ENCODE measurements at places on chromosomes 11 and 22. TPM values are rescaled to one million over a fixed set of nuclear protein-coding genes. Genes with fewer than 3 reads are reported as not detected.

Gene MOGAT2
- 7.3 TPM for total RNA-seq

Gene NADSYN1
- 83.6 TPM for total RNA-seq

Gene SLC17A6
- total RNA-seq: not detected

Gene OR51B4
- total RNA-seq: 0.48 TPM

Gene MAP6
- 2.6 TPM for total RNA-seq

Gene ART5
- 1.3 TPM for total RNA-seq

Gene CPSF7
- 62.5 TPM for total RNA-seq

Gene OR6T1
- total RNA-seq: not detected

Gene SHISAL1
- 0.32 TPM for total RNA-seq

Gene TTC38
- 55.6 TPM for total RNA-seq

Gene COX8A
- total RNA-seq: 326 TPM

Gene ME3
- total RNA-seq: 53.0 TPM

Gene OR2AG2
- 3.6 TPM for total RNA-seq

Gene FGF19
- not detected for total RNA-seq

Gene FJX1
- total RNA-seq: 8.3 TPM

Gene CSF2RB
- 3.3 TPM for total RNA-seq

Gene KRTAP5-1
- total RNA-seq: not detected

Gene SLC43A3
- total RNA-seq: 105 TPM

Gene CDC42BPG
- total RNA-seq: 14.9 TPM

Gene PLAAT4
- 13.9 TPM for total RNA-seq

Gene ZC3H7B
- total RNA-seq: 24.0 TPM

Gene KRTAP5-7
- total RNA-seq: 0.16 TPM

Gene PATL1
- total RNA-seq: 13.4 TPM

Gene RASSF10
- 9.7 TPM for total RNA-seq

Gene METTL15
- total RNA-seq: 30.3 TPM

Gene OR5P2
- total RNA-seq: not detected

Gene C11orf87
- under 0.01 TPM for total RNA-seq

Gene TRIM77
- total RNA-seq: not detected

Gene PANX3
- not detected for total RNA-seq

Gene PYGM
- 4.5 TPM for total RNA-seq

Data from breast epithelium (tissue), 4 donors.